ENCODE measurements at places on chromosomes 1 and 21. TPM values are rescaled to one million over a fixed set of nuclear protein-coding genes. Genes with fewer than 3 reads are reported as not detected.

Gene PRR9
- total RNA-seq = not detected

Gene IGSF3
- total RNA-seq = 2.8 TPM

Gene FOXO6
- total RNA-seq = 2.4 TPM

Gene ARHGEF10L
- 43.9 TPM for total RNA-seq

Gene RPE65
- not detected for total RNA-seq

Gene DCST1
- 0.90 TPM for total RNA-seq

Gene USP25
- 72.9 TPM for total RNA-seq

Gene IVL
- not detected for total RNA-seq

Gene KCNA3
- total RNA-seq = 3.9 TPM

Gene NR0B2
- total RNA-seq = not detected

Gene MIB2
- 98.4 TPM for total RNA-seq

Gene CYP4X1
- total RNA-seq = 42.1 TPM

Gene LCE3E
- not detected for total RNA-seq

Gene TLCD4
- 9.0 TPM for total RNA-seq

Gene PGLYRP3
- not detected for total RNA-seq

Gene TMEM125
- total RNA-seq = 2.6 TPM

Gene SFN
- not detected for total RNA-seq

Gene NUDT4B
- total RNA-seq = 5.1 TPM

Gene SGIP1
- 5.0 TPM for total RNA-seq

Gene NENF
- total RNA-seq = 165 TPM

Gene TMEM50B
- 151 TPM for total RNA-seq

Gene CFHR3
- total RNA-seq = 0.59 TPM
